ENCODE measurements at places on chromosomes 16 and 17. TPM values are rescaled to one million over a fixed set of nuclear protein-coding genes. Genes with fewer than 3 reads are reported as not detected.

The RPL38 gene
- total RNA-seq = 1,211 TPM

The HEATR9 gene
- not detected for total RNA-seq

The IL21R gene
- 2.2 TPM for total RNA-seq

The ULK2 gene
- total RNA-seq = 18.9 TPM

The NETO2 gene
- 4.3 TPM for total RNA-seq

The GLYR1 gene
- total RNA-seq = 52.7 TPM

The TPSD1 gene
- not detected for total RNA-seq

The CA7 gene
- not detected for total RNA-seq

The COTL1 gene
- 175 TPM for total RNA-seq

The C17orf107 gene
- total RNA-seq = 1.9 TPM

The KREMEN2 gene
- 0.17 TPM for total RNA-seq

The C1QTNF8 gene
- total RNA-seq = not detected

The CFAP97D1 gene
- not detected for total RNA-seq

The ZFP3 gene
- 1.5 TPM for total RNA-seq

The HOXB3 gene
- 17.3 TPM for total RNA-seq

The BAIAP2 gene
- 48.5 TPM for total RNA-seq

The OTOA gene
- total RNA-seq = 0.17 TPM

The NKD1 gene
- total RNA-seq = under 0.01 TPM

The CTRB1 gene
- not detected for total RNA-seq

The IGF2BP1 gene
- 3.3 TPM for total RNA-seq

The P2RX1 gene
- total RNA-seq = not detected

The GCGR gene
- not detected for total RNA-seq

The ZACN gene
- total RNA-seq = 0.15 TPM

The CACNG5 gene
- total RNA-seq = not detected
